ENCODE measurements at places on chromosomes 12 and 14. TPM values are rescaled to one million over a fixed set of nuclear protein-coding genes. Genes with fewer than 3 reads are reported as not detected.

DNA sequence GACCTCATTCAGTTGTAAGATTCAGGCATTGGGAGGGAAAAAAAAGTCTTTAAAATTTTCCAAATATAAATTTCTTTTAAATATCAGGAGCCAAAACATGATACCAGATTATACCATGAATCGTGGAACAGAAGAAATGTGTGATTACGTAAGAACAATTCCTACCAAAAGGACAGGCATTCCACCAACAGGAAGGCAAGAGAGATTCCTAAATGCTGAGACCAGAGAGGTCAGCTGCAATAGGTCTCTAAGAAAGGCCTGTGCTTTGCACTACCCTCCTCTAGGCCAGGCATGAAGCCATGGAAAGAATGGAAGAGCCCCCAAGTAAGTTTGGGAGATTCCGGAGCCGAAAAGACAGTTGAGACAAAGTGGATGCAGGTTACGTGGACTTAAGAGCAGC is 83.7 kb downstream of the PTGER2 start:
- H3K36me3 ChIP-seq = no peaks in the 10 kb centered on the region
- no peak overlapping the region for H3K4me3 ChIP-seq
- DNase-seq = no peak
- H3K4me1 ChIP-seq = 0 out of 2 replicates have a peak, but pooled peaks cover 5% of the 10 kb centered on the region
- H3K27me3 ChIP-seq = no peaks in the 10 kb centered on the region

Gene NYNRIN
- total RNA-seq = 1.1 TPM

DNA sequence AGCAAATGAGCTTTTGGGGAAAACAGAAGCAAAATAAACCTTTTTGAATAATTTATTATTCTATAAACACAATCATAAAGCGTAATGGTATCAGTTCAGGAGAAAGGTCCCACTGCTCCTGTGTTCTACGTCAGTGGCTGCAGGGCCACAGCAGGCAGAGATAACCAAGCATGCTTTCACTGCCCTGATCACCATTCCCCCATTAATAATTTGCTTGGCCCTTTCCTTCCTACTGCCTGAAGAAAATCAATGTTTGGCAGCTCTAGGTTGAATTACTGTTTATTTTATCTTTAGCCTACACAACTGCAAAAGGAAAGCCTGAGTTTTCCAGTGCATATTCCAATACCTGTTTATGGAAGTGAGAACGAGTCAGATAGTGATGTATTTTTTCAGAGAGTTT is 369.9 kb downstream of the DIO2 start:
- no peaks in the 10 kb centered on the region for H3K4me1 ChIP-seq
- no peaks in the 10 kb centered on the region for H3K27me3 ChIP-seq
- no peak overlapping the region for H3K27ac ChIP-seq
- no peak overlapping the region for H3K4me3 ChIP-seq

DNA sequence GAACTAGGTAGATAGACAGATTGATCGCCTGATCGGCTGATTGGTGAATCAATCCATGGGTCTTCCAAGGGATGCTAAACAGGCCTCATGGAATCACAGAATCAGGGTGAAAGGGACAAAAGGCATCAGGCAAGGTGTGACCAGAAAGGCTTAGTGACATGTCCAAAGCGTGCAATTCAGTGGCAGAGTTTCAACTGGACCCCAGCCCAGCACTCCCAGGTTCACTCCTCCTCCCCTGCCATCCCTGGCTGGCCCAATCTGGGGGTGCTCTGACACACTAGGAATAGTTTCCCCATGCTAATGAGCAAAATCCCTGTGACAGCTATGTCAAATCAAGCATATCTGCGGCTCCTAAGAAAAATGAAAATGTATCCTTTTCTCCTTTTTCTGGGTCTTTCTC is 50.4 kb downstream of the NINJ2 start:
- no peak overlapping the region for H3K4me3 ChIP-seq
- no peaks in the 10 kb centered on the region for H3K36me3 ChIP-seq
- H3K4me1 ChIP-seq = peaks cover 71% of the 10 kb centered on the region
- no peaks in the 10 kb centered on the region for H3K27me3 ChIP-seq
- H3K27ac ChIP-seq = no peak overlapping the region

DNA sequence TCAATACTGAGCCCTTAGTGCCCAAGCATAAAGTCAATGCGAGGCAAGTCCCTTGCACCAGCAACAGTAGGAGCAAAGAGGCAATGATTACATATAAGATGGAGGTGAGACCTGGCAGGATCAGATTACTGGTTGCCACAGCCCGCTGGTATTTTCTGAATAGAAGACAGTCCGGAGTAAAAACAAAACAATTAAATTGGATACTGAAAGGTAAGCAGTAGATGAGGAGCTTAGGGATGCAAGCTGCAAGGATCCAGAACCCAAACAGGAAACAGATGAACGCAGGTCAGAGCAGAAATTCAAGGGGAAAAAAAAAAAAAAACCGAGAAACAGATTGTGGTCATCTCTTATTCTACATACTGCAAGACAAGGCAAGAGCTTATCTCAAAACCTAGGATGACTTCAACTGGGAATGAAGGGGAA is 119.6 kb downstream of the MED13L start:
- H3K27ac ChIP-seq = no peak overlapping the region

- no peaks in the 10 kb centered on the region for H3K27me3 ChIP-seq
- no peak overlapping the region for H3K4me3 ChIP-seq
- H3K27ac ChIP-seq = no peak overlapping the region
- H3K36me3 ChIP-seq = no peaks in the 10 kb centered on the region
- no peaks in the 10 kb centered on the region for H3K4me1 ChIP-seq
Measured at GRCh38 chr12:119565404-119565803, 28.2 kb upstream of the TMEM233 start.

DNA sequence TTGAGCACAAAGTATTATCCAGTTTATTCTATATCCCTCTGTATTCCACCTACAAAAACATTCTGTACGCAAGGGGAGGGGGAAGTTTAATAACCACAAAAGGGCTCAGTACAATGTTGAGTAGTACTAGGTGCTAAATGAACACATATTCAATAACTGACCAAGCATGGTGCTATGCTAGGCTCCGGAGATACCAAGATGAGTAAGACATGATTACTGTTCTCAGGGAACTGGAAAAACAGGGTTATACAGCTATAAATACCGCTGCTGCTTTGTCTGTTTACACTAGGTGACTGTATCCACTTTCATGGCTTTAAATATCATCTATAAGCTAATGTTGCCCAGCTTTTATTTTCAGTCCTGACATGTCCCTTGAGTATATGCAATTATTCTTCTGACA is 135.8 kb downstream of the INSM2 start:
- no peak for DNase-seq
- H3K36me3 ChIP-seq = peaks cover 52% of the 10 kb centered on the region
- H3K4me1 ChIP-seq = no peaks in the 10 kb centered on the region
- no peak overlapping the region for H3K4me3 ChIP-seq

Gene PRICKLE1
- not detected for total RNA-seq

GRCh38 chr14:92914087-92914656 is 8.8 kb upstream of the CHGA start:
- peak; percentile 40 for DNase-seq
- H3K27me3 ChIP-seq = peaks cover 2% of the 10 kb centered on the region
- no peak overlapping the region for H3K27ac ChIP-seq
- H3K4me3 ChIP-seq = no peak overlapping the region
- H3K36me3 ChIP-seq = no peaks in the 10 kb centered on the region

Gene CIROP
- total RNA-seq = not detected

GRCh38 chr12:34598352-34598827 is 576.1 kb downstream of the ALG10 start:
- no peaks in the 10 kb centered on the region for H3K4me1 ChIP-seq
- no peaks in the 10 kb centered on the region for H3K36me3 ChIP-seq
- no peaks in the 10 kb centered on the region for H3K27me3 ChIP-seq
- no peak overlapping the region for H3K27ac ChIP-seq
- no peak for DNase-seq
- no peak overlapping the region for H3K4me3 ChIP-seq

GRCh38 chr12:102026728-102027127 is 35.1 kb downstream of the WASHC3 start:
- no peaks in the 10 kb centered on the region for H3K27me3 ChIP-seq
- no peaks in the 10 kb centered on the region for H3K36me3 ChIP-seq
- H3K27ac ChIP-seq = no peak overlapping the region
- DNase-seq = no peak

Gene RBM23
- total RNA-seq = 1.5 TPM

DNA sequence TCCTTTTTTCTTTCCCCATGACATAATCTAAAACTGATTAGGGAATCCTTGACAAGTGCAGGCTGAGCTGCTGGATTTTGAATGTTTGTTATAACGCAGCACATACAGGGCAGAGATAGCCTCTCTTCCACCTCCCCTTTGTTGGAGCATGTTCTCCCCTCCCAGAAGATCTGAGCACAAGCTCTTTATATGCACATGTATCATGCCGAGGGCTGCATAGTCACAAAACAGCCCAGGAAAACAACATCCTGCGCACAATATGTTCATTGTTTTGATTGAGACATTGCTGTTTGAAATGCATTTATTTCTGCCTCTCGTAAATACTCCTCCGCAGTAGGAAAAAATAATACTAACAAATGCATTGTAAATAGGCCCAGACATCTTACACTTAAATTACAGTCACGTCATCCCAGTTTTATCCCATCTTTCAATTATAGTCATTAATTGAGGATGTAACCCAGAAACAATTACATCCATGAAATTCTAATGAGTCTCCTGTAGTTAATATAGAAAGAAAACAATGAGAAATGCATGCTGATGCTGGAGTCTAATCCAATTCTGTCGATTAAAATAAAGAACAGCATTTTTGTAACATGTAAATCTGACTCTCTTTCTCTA is 401.8 kb downstream of the BTG1 start:
- no peak overlapping the region for H3K4me3 ChIP-seq
- no peak overlapping the region for H3K27ac ChIP-seq
- no peaks in the 10 kb centered on the region for H3K36me3 ChIP-seq
- H3K4me1 ChIP-seq = no peaks in the 10 kb centered on the region
- no peak for DNase-seq
